ENCODE measurements at places on chromosomes 7 and 10.

DNA sequence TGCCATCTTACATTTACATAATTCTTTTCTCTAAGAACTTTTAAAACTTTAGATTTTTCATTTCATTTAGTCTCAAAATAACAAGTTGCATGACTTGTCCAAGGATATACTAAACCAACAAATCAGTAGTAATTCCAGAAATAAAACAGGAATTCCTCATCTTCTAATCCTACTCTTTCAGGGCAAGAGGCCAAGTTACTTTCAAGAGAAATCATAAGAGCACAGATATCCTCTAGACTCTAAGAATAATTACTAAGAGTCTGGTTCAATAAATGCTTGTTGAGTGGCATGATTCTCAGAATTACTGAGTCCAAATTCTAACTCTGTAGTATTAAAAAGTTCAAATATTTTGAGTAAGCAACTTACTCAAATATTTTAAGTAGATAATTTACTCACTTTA, 12.9 kb downstream of the PDZD8 start:
- no peak for DNase-seq

DNA sequence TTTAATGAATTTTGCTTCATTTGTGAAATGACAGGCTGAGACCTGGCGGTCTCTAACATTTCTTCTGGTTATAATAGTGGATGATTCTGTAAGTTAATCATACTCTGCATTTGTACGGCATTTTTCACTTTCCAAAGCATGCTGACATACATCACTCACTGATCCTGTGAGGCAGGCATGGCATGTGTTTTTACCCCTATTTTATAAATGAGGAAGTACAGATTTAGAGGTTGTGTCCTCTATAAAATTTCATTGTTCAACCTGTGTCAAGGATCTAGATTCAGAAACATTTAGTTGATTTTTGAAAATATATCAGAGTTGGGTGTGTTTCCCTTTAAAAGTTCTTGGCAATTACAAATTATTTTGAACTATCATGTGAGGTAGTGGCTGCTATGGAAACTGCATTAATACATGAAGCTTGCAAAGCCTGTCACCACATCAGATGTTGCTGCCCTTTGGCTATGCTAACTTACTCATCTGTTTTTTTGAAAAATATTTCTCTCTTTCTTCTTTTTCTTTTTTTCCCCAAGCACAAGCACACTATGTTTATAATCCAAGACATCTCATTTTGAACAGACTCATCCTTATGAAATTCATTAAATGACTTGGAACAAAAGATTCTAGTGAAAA, 172.7 kb downstream of the GNAI1 start:
- no peak for DNase-seq

GRCh38 chr10:73953665-73954064, 42.7 kb downstream of the PLAU start:
- DNase-seq, result peak; percentile 55

GRCh38 chr10:71132321-71132810, 80.0 kb upstream of the UNC5B start:
- no peak for DNase-seq

DNA sequence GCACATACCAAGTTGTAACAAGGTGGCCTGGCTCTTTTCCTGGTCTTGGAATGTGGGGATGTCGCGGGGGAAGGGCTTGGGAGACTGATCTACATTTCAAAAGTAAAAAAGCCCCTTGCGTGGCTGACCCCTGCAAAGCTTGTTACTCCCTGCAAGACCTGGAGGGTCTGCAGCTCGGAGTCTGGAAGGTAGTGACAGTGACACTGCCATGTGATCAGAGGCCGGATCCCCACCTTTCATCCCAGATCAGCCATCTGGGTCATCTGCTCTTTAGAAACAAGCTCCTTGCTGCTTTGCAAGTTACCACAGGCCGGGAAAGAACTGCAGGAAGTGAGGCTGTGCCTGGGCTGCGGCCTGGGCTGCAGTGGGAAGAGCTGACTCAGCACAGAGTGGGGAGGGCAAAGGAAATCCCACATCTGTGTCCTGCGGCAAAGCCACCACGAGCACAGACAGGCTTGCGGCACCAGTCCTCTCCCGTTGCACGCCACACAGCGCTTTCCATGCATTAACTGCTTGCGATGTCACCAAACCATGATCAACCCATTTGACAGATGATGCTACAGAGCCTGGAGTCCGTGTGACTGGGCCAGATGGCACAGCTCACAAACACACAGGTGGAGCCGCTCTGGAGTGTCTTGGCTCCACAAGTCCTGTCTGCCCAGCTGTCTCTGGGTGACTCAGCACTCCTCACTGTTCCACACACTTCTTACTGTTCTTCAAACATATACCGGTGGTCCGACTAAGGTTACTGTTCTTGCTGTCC, 97.7 kb downstream of the SH3PXD2A start:
- DNase-seq, result peak; percentile 73
